ENCODE measurements at places on chromosomes 6 and 20.

GRCh38 chr6:71523548-71523947 lies 234.9 kb downstream of the OGFRL1 start:
- DNase-seq: no peak

GRCh38 chr6:74932232-74932888 lies 273.5 kb downstream of the COL12A1 start:
- DNase-seq: no peak

- no peak for DNase-seq
Observed at GRCh38 chr6:85128781-85129180, 321.1 kb upstream of the NT5E start.

GRCh38 chr6:87473419-87473903 lies 687 bp downstream of the SLC35A1 start:
- peak; percentile 63 for DNase-seq

- no peak for DNase-seq
Observed at GRCh38 chr20:58981628-58982364, 740 bp downstream of the NELFCD start.

DNA sequence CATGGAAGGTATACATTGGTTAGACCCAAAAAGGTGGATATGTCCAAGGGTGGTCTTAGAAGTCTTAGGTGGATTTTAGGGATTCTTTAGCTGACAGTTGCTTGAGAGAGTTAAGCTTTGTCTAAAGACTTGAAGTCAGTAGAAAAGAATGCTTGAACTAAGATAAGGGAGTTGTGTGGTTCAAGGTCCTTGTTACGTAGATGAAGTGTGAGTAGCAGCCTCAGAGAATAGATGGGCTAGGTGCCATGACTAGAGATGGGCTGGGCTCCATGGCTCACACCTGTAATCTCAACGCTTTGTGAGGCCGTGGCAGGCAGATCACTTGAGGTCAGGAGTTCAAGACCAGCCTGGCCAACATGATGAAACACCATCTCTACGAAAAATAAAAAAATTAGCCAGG lies 1.7 kb downstream of the SHLD1 start:
- DNase-seq: no peak

- no peak for DNase-seq
Observed at GRCh38 chr6:99091985-99092384, 144.2 kb upstream of the FBXL4 start.

DNA sequence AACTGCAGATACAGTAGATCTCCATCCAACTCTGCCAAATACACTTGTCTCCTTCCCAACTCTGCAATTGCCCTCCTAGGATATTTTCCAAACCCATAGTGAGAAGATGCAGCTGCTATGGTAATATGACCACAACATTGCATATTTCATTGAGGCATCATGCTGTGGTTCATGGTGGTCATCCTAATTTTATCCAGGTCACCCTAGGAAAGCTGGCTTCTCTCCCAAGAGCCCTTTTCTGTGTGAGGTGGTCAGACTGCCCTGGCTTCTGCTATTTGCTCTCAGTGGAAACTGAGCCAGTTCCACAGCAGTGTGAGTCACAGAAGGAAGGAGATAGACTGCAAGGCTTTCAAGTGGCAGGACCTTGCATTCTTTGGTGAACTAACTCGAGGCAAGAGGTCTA lies 5.5 kb downstream of the OGFRL1 start:
- no peak for DNase-seq

- DNase-seq: no peak
Observed at GRCh38 chr20:53606364-53606985, 12.8 kb upstream of the ZNF217 start.

- DNase-seq: no peak
Observed at GRCh38 chr6:2986722-2987221, 12.9 kb upstream of the NQO2 start.

GRCh38 chr20:31670371-31671228 lies 32.9 kb downstream of the COX4I2 start:
- DNase-seq: peak; percentile 77

GRCh38 chr6:92469186-92469828 lies 950.1 kb downstream of the EPHA7 start:
- no peak for DNase-seq

DNA sequence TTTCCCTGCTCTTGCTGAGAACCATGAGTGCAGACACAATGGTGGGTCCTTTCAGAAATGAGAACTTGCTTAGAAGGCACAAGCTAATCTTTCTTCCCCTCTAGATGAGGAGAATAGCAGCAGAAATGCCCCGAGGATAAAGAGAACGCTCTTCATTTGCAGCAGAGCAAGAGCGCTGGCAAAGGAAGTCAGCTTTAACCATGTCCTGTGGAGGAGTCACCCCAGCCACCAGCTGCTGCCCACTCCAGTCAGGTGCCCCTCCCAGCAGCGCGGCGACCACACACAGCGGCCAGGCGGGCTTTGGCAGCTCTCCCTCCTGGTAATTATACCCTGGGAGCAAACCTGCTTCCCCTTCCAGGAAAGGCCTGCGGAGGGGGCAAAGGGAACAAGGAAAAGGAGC lies 42.4 kb upstream of the EMILIN3 start:
- DNase-seq: no peak

DNA sequence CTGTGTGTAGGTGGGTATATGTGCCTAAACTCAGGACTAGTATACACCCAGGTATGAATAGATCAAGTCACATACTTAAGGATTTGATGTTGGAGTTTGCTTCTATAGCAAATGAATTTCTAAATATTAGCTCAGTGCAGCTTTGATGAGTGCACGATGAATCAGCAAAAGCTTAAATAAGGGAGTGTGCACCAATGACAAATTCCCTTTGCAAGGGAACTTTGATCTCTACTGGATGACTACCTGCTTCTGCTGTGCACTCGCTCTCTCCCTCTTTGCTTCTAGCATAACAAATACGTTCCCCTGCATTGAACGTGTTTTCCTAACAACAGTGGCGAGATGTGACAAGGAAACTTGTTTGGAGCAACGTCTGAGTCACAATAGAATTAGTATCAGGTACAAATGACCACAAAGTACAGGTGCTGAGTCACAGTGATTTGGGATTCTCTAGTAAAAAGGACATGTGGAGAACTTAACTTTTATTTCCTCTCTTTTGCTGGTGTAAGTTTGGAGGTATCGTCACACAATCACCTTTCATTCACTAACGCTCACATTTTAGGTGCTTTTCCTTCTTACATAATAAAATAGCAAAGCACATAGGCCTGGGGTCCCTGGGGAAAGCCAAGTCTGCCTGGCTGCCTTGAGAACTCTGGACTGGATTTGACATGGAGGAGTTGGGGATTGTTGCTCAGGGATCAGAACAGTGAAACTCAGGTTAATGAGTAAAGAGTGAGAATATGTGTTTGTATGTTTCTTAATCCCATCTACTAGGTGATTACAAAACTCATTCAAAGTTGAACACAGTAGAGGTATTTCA lies 49.7 kb downstream of the KLHL31 start:
- DNase-seq: no peak

- DNase-seq: no peak
Observed at GRCh38 chr20:52312132-52312729, 120.7 kb upstream of the ZFP64 start.

- DNase-seq: no peak
Observed at GRCh38 chr6:35197196-35197595, 16.6 kb upstream of the SCUBE3 start.

Data from heart right ventricle (tissue), 16 donors.